Hepatocyte (in vitro differentiated cells): ENCODE measurements at places on chromosomes 11 and 22. TPM values are rescaled to one million over a fixed set of nuclear protein-coding genes. Genes with fewer than 3 reads are reported as not detected.

DNA sequence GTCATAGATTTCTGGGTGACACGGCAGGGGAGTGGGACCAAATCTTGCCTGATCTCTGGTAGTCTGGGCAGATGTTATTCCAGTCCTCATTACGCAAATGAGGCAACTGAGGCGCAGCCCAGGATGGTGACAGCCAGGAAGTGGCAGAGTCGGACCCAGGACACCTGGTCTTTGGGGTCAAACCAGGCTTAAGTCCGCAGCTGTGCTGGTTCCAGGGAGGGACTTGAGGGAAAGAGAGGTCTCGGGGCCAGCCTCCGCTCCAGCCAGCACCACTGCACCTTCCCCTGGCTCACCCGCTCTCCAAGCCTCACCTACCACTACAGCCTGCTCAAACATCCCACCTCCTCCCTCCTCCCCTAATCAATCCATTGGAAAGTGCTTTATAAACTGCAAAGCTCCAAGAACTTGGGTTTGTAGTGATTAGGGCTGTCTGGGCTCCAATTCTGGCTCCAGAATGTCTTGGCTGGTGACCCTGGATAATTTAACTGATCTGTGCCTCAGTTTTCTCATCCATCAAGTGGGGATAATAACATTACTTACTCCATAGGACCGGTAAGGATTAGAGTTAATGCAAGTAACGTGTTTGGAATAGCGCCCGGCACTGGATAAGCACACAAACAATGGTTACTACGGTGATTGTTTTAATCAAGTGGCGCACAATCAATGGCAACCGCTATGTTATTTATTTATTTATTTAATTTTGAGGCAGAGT lies 526 bp upstream of the PNPLA5 start:
- H3K4me1 ChIP-seq, result peaks cover 5% of the 10 kb centered on the region
- no peak for DNase-seq
- no peak overlapping the region for H3K4me3 ChIP-seq
- H3K27ac ChIP-seq, result no peak overlapping the region
- H3K36me3 ChIP-seq, result no peaks in the 10 kb centered on the region
- peaks cover 45% of the 10 kb centered on the region for H3K27me3 ChIP-seq

GRCh38 chr11:104899226-104899625 lies 966 bp upstream of the CASP12 start:
- no peaks in the 10 kb centered on the region for H3K4me1 ChIP-seq
- DNase-seq, result no peak
- no peak overlapping the region for H3K27ac ChIP-seq
- H3K27me3 ChIP-seq, result no peaks in the 10 kb centered on the region
- no peak overlapping the region for H3K4me3 ChIP-seq

DNA sequence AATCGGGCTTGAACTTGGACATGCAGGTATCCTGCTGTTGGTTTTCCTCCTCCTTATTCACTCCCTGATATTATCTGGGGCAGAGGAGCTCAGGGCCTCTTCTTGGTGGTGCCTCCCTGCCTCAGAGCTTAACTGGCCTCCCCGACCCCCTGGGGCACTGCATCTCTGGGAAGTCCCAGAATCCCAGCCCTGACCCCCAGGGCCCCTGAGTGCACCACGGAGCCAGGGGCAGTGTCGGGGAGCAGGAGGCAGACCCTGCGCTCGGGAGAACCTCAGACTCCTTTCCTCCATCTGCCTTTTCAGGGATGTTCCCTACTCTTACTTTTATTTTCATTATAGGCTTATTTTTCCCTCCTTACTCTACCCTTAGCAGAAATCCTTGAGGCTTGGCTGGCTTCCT lies 537.0 kb downstream of the BRD1 start:
- no peaks in the 10 kb centered on the region for H3K36me3 ChIP-seq
- H3K27me3 ChIP-seq, result no peaks in the 10 kb centered on the region
- no peak overlapping the region for H3K4me3 ChIP-seq
- no peak for DNase-seq
- no peaks in the 10 kb centered on the region for H3K4me1 ChIP-seq
- no peak overlapping the region for H3K27ac ChIP-seq

DNA sequence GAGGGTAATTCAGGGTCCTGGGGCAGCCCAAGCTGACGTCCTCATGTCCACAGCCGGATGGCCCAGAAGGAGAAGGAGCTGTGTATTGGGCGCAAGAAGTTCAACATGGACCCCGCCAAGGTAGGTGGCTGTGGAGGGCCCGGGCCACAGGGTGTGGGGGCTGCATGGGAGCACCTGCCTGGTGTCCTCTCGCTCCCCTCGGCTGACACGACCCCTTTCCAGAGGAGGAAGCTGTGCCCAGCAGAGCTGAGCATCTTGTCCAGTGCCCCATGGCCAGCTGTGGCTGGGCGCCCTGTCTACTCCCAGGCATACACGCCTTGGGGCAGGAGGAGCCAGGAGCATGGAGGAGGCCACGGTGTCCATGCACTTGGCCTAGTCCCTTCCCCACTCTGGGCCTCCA lies 13.6 kb downstream of the CYTH4 start:
- DNase-seq, result no peak
- H3K27ac ChIP-seq, result no peak overlapping the region
- H3K4me1 ChIP-seq, result no peaks in the 10 kb centered on the region
- H3K27me3 ChIP-seq, result no peaks in the 10 kb centered on the region
- H3K36me3 ChIP-seq, result no peaks in the 10 kb centered on the region

DNA sequence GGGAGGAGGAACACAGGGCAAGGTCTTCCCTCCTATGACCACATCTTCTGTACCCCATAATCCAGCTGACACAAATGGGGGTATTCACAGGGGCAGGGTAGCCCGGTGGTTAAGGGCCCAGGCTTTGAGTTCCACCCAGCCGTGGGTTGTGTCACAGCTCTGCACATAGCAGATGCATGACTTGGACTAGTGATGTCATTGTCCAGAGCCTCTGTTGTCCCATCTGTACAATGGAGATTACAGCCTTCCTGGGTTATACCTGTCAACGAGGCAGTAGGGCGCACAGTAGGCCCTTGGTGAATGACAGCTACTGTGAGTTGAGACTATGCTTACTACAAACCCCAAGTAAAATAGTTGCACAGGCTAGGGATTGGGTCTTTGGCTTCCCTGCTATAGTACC lies 99.3 kb upstream of the CRYBB3 start:
- H3K4me1 ChIP-seq, result no peaks in the 10 kb centered on the region
- no peaks in the 10 kb centered on the region for H3K36me3 ChIP-seq
- no peaks in the 10 kb centered on the region for H3K27me3 ChIP-seq
- DNase-seq, result no peak

DNA sequence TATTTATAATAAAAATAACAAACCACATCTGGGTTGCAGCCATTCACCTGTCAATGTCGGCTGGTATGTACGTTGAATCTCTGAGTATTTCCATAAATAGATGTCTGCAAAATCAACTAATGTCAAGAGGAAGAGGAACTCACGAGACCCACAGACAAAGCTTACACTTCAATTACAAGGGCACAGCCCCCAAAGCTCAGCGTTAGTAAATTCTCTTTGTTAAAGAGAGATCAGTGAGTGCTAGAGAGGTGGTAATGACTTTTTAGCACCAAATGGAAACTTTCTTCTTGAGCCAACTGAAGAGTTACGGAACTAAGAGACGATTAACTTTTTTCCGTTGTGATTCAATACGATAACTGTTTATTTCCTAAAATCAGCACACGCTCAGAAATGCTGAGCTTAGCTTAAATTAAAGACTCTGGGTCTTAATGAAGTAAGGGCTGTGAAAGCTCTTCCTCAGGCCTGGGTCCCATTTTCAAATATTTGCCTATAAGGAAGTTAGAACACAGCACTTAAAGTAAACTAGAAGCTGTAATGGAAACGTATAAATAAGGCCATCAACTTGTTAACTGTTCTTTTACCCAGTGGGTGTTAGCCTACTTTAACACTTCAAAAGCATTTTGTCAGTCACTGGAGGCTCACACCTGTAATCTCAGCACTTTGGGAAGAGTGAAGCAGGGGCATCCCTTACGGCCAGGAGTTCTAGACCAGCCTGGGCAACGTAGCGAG lies 22.8 kb upstream of the TFIP11 start:
- no peak overlapping the region for H3K27ac ChIP-seq
- H3K36me3 ChIP-seq, result no peaks in the 10 kb centered on the region
- no peaks in the 10 kb centered on the region for H3K27me3 ChIP-seq
- DNase-seq, result no peak
- peaks cover 3% of the 10 kb centered on the region for H3K4me1 ChIP-seq

GRCh38 chr22:50061824-50062355 lies 3.8 kb upstream of the TTLL8 start:
- DNase-seq, result no peak
- H3K4me1 ChIP-seq, result peaks cover 18% of the 10 kb centered on the region
- no peak overlapping the region for H3K4me3 ChIP-seq
- H3K27ac ChIP-seq, result no peak overlapping the region
- no peaks in the 10 kb centered on the region for H3K36me3 ChIP-seq

DNA sequence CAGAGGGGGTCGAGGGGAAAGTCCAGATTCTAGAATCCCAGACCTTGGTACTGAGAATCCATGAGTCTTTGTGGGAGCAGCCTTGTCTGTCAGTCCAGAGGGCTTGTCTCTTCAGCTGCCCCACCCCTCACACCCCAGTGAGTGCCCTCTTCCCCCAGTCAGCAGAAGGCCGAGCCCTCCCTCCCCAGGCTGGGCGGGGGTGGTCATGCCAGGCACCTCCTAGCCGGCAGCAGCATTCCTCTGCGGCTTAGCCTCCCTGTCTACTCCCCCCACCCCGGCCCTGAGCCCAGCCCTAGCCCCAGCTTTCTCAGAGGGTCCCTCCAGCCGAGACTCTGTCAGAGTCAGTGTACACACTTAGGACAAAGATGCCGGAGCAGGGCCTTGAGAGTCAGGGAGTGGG lies 4.6 kb downstream of the SOX10 start:
- DNase-seq, result no peak
- peaks cover 5% of the 10 kb centered on the region for H3K4me1 ChIP-seq
- no peaks in the 10 kb centered on the region for H3K36me3 ChIP-seq
- peaks cover 33% of the 10 kb centered on the region for H3K27me3 ChIP-seq
- no peak overlapping the region for H3K27ac ChIP-seq

DNA sequence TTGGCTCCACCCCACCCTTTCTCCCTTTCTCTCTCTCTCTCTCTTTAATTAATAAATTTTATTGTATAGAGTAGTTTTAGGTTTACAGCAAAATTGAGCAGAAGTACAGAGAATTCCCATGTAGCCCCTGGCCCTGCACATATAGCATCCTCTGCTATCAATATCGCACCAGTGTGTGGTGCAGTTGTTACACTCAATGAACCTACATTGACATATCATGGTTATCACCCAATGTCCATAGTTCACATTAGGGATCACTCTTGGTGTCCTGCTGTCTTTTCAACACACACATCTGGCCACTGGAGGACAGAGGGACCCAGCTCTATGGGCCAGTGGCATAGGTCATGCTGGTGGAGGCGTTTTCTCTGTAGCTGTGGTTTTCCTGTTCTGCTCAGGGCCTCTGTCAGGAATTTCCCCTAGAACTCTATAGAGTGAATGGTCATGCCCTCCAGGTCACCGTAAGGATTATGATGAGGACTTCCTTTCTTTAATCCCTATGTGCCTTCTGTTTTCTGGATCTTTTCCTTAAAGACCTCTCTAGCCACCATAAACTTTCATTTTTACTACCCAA lies 98.2 kb upstream of the NAV2 start:
- H3K27ac ChIP-seq, result no peak overlapping the region
- no peak for DNase-seq
- H3K4me3 ChIP-seq, result no peak overlapping the region
- no peaks in the 10 kb centered on the region for H3K27me3 ChIP-seq
- no peaks in the 10 kb centered on the region for H3K4me1 ChIP-seq

DNA sequence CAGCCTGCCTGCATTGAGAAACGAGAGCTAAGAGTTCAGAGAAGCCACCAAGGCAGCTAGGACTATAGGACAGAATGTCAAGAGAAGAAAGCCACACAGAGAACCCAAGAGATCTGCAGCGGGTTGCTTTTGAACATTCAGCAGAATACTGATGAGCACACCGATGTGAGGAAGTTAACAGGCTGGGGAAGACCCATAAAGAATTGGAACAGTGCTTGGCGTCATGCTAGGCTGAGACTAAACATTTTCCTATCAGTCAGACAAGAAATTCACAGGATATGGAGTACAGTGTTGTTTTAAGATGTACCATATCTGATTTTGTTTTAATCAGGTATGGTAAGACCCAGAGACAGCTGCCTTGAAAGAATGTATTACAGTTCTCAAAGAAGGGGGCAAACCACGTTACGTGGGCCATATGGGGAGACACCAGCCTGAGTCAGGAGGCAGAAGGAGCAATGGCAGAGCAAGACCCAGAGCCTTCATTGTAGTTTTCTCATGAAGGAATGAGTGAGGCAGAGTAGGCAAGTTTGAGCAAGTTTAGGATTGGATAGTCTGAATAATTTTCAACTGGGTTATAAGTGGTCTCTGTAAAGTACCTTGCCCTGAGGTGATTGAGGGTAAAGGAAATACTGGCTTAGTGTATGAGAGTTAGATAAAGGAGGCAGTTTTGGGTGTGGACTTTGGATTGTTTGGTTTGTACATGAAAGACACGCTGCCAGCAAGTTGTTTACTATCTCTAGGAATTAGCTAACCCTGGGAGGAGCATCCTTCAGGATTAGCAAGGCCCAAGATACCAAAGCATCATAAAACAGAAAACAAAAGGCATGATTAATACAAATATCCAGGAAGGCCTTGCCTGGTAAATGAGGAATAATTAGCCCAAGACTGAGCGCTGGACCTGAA lies 14.3 kb downstream of the LRRC75B start:
- H3K27ac ChIP-seq, result peak overlapping the region; percentile 84
- H3K4me3 ChIP-seq, result no peak overlapping the region
- peaks cover 29% of the 10 kb centered on the region for H3K4me1 ChIP-seq
- no peaks in the 10 kb centered on the region for H3K27me3 ChIP-seq
- DNase-seq, result peak; percentile 67

DNA sequence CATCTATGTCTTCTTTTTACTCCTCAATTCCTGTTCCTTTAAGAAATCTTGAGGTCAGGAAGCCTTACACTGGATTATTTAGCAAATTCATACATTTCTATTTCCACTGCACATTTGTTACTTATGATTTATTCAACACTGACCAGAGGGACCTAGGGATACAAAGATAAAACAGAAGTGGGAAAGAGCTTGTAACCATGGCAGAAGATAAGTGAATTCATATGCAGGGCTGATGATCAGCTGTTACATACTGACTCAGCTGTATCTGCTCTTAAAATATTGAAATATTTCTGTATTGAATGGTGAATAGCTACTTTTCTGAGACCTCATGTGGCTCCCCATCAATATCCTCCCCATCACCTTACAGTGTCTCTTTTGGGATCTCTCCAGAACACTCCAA lies 25.2 kb downstream of the HORMAD2 start:
- H3K27me3 ChIP-seq, result peaks cover 2% of the 10 kb centered on the region
- no peaks in the 10 kb centered on the region for H3K36me3 ChIP-seq
- no peaks in the 10 kb centered on the region for H3K4me1 ChIP-seq

- no peak overlapping the region for H3K27ac ChIP-seq
- DNase-seq, result no peak
- no peaks in the 10 kb centered on the region for H3K27me3 ChIP-seq
- peaks cover 6% of the 10 kb centered on the region for H3K4me1 ChIP-seq
- H3K36me3 ChIP-seq, result no peaks in the 10 kb centered on the region
These were observed 246.6 kb downstream of the MN1 start for GRCh38 chr22:27554841-27555456.

- H3K4me3 ChIP-seq, result no peak overlapping the region
- no peaks in the 10 kb centered on the region for H3K36me3 ChIP-seq
- no peak for DNase-seq
- H3K4me1 ChIP-seq, result peaks cover 17% of the 10 kb centered on the region
- H3K27me3 ChIP-seq, result no peaks in the 10 kb centered on the region
These were observed 5.3 kb upstream of the TMEM123 start for GRCh38 chr11:102457865-102458264.

Gene ABTB2
- total RNA-seq, result 8.8 and 12.4 TPM in 2 replicates

Gene VWCE
- 6.7 and 7.8 TPM in 2 replicates for total RNA-seq
